ENCODE measurements at places on chromosomes 6 and 20.

GRCh38 chr20:24646321-24646720 lies 176.9 kb downstream of the SYNDIG1 start:
- DNase-seq = no peak

GRCh38 chr6:143501851-143502250 lies 9.7 kb downstream of the FUCA2 start:
- DNase-seq = no peak

GRCh38 chr20:63163171-63163570 lies 52.8 kb downstream of the YTHDF1 start:
- DNase-seq = no peak

DNA sequence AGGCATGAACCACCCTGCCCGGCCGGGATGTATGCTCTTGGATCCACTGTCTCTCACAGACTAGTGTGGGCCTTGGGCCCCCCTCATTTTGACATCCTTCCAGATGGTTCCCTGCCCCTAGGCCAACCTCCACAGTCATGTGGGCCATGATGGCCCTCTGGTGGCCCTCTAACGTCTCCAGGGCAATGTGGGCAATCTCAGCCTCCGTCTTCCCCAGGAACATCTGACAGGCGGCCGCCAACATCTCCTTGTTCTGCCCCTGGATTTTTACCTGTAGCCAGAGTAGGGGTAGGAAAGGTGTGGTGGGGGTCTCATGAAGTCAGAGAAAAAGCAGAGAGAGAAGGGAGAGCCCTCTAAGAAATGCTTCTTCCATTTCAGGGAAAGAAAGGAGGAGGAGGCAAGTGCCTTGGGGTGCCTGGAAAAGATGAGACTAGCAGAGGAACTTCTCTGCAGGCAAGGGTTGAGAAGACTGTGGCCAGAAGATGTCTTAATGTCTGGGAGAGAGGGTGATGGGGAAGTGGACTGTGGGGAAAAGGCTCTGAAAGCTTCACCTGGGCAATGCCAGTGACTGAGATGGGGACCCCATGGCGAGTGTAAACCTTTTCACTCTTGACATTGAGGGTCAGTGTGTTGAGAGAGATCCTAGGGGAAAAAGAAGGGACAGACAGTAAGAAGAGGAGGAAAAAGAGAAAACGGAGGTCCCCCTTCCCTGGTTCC lies 1.3 kb downstream of the FLOT1 start:
- DNase-seq = no peak

GRCh38 chr20:40470445-40471260 lies 218.4 kb downstream of the MAFB start:
- no peak for DNase-seq

DNA sequence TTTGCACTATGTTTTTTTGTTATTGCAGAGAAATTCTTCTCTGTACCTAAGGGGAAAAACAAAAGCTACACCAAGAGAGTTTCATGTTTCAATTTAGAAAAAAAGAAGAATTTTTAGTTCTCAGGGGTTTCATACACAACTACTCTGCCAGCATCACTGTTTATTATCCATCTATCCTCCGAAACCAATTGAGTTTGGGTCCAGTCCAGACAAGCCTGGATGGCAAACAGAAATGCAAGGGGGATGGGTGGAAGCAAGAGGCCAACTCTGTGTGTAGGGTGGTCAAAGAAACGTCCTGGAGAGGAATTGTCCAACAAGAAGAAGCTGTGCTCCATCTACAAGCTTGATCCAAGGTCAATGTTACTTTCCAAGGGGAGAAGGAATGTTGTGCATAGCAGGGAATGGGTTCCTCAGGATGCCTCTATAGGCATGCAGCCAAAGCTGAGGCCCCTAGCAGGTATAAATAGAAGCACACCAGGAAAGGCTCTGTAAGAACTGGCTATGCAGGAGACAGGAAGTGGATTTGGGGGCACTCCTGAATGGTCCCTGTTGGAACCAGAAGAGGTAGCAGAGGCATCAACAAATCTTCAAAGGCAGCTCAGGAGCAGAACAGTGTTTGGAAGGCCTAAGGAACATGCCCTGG lies 64.4 kb downstream of the FILIP1 start:
- DNase-seq = no peak

GRCh38 chr20:50848341-50848808 lies 53.5 kb downstream of the BCAS4 start:
- DNase-seq = no peak

- DNase-seq = no peak
Measured at GRCh38 chr6:138004430-138005287, 102.6 kb downstream of the PERP start.

DNA sequence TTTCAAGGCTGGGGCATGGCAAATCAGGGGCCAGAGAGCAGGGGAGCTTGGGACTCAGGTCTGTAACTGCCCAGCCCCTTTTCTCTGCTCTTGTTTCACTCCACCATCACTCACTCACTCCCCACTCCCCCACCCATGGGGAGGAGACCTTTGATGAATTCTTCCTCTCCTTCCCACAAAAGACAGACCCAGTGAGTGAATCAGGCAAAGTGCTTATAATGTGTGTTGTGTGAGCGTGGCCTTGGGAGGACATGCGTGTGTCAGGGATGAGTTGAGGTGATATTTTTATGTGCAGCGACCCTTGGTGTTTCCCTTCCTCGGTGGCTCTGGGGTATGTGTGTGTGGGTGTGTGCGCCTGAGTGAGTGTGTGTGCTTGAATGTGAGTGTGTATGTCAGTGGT lies 1.0 kb upstream of the CUL9 start:
- DNase-seq = no peak

- no peak for DNase-seq
Measured at GRCh38 chr20:52145587-52145986, 46.0 kb downstream of the ZFP64 start.

DNA sequence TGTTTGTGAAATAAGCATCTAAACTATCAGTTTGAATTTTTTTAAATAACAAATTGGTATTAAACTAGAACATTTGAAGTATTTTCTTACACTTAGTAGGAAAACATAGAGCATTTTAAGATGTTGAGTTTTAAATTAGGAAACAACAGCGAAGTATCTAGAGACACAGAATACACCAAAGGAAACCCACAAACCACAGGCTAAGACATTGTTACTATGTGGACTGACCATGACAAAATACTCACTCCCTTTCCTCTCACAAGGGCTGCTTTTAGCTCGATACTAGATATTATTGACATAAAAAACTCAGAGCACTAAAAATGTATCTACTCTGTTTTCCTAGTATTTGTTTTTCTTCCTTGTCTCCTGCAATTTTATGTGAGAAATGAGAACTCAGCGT lies 266.0 kb upstream of the CITED2 start:
- DNase-seq = no peak

DNA sequence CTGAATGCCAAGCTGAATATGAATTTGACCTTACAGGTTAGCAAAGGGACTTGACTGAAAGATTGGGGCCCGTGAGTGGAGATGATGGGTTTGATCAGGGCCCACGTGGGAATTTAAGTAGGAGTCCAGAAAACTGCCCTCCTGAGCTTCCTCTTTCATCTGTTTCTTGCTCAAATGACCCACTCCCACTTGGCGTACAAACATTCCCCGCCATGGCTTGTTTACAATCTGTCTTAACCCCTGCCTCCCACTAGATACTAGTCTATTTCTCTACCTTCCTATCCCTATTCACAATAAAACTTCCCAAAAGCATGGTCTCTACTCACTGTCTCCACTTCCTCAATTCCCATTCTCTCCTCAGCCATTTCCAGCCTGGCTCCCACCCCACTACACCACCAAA lies 9.4 kb downstream of the MMP9 start:
- DNase-seq = no peak

- DNase-seq = no peak
Measured at GRCh38 chr6:5566718-5567117, 305.4 kb downstream of the FARS2 start.

Data from activated CD4-positive, CD25-positive, alpha-beta regulatory T cell treated with anti-CD3 and anti-CD28 coated beads, Interleukin-2, amount 50 U/mL, for 72 hours (primary cell).